LHCN-M2 (cell line): ENCODE measurements at places on chromosomes 3 and 15. TPM values are rescaled to one million over a fixed set of nuclear protein-coding genes. Genes with fewer than 3 reads are reported as not detected.

DNA sequence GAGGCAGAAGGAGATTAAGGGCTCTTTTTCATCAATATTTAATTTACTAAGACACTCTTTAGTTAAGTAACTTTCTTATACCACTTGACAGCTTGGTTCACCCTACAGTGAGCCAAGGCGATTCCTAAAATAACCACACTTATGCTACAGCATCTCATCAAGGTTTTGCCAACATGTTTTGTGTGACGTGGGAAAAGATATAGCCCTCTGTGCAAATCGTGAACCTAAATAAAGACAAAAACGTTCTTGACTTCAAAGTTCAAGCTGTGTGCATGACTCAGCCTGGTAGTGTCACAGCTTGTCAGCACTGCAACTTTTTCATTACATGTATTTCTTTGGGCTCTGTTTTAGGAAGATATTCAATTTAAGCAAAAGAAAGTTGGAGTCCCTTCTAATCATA lies 297.0 kb upstream of the EPHA3 start:
- peak; percentile 34 for DNase-seq

DNA sequence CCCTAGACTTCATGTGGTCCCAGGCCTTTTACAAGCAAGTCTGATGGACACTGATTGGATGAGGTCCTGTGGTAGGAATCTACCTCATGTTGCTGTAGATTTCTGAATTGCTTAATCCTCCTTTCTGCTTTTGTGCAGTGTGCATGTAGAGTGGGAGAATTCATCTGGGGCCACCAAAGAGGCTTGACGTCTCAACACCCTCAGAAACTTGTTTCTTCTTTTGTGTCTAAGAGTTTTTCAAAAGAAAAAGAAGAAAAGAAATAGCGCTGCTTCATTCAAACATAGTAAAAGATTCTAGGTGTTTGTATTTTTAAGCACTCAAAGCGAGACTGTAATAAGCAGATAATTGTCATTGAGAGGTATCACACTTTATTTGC lies 46.2 kb downstream of the NR1D2 start:
- no peak for DNase-seq

GRCh38 chr3:179801856-179802255 lies 149.0 kb downstream of the USP13 start:
- DNase-seq = peak; percentile 5

DNA sequence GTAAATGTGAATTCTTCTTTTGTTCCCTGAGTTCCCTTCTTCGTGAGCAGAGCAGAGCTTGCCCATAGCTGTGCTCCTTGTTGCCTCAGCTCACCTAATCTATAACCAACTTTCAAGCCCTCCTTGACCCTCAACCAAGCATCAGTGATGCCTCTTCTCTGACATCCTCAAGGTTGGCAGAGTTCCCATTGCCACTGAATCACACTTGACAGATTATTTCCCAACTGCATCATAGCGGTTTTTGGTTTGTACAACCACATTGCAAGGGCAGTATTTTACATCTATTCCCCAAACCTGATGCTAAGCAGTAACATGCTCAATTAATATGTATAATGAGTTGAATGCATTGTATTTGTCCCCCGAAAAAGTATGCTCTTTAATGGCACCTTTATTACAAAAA lies 133.0 kb upstream of the SNTN start:
- DNase-seq = peak; percentile 12

DNA sequence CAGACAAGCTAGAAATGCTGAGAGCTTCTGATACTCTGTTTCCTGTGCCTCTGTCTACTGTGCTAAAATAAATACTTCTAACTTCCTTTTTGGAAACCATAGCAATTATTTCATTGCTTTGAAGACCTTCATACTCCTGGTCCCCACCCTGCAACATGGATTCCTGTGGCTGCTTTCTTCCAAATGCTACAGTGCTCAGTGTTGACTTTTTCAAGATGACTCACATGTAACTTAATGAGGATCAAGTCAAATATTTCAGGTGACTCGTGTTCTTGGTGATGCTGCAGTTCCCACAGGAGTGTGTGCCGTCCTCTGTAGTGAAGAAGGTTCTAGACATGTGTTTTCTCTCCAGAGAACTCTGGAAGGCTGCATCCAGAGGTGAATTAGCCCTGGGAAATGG lies 288.6 kb downstream of the CLSTN2 start:
- DNase-seq = peak; percentile 26

DNA sequence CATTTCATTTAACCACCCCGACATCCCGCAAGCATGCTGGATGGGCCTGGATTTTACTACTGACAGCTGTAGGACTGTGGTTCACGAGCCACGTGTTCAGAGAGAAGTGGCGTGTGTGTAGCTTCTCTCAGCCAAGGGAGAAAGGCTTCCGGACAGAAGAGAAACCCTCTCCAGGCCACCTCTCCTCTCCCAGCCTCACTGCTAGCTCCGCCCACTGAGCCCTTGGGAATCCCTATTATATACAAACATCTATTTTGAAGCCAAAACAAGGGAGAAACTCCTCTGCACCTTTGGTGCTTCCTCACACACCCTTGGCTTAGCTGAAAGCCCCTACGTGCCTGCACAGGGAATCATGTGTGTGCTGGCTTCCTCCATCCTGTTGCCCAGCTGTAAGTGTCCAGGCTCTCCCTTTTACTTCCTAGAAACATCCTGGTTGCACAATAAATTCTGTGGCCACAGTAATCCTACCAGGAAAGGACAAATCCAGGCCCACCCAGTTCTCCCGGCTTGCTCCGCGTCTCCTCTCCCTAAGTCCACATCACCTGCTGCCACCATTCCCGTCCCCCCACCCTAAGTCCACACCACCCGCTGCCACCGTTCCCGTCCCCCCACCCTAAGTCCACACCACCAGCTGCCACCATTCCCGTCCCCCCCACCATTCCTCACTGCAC lies 30.5 kb downstream of the PCSK6 start:
- DNase-seq = no peak

DNA sequence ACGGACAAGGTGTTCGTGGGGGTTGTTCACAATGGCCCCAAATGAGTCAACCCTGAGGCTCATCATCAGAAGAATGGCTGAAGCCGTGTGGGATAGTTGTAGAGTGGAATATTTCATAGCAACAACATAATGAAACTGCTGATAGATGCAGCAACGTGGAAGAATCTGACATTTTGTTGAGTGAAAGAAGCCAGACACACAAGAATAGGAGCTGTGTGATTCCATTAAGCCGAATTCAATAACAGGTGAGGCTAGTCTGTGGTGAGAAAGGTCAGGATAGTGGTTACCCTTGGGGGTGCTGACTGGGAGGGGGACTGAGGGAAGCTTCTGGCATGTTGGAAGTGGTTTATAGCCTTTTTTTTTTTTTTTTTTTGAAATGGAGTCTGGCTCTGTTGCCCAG lies 144.0 kb downstream of the SMAD6 start:
- DNase-seq = peak; percentile 46

DNA sequence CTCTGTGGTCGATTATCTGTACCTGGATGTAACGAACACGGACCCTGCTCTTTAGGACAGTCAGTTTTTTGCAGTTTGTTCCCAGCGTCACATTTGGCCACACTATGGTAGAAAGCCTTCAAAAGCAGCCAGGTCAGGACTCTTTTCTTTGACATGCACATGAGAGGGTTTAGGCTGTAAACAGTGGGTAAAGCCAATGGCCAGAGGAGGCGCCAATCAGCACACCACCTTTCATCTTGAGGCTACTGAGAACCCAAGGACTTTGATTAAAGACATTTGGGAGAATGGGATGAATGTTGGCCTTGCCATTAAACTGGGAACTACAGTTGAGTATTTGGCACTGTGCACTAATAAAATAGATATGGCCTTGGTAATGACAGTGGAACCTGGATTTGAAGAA lies 225.9 kb downstream of the OXSM start:
- DNase-seq = no peak

- DNase-seq = no peak
These were observed 594.0 kb upstream of the UBE2E2 start for GRCh38 chr3:22609139-22609538.

DCBLD2 gene
- 628 and 664 TPM in 2 replicates for total RNA-seq
